ENCODE measurements at places on chromosomes 16 and 17.

- peak; percentile 90 for DNase-seq
Measured at GRCh38 chr17:78329263-78330059, 30.4 kb downstream of the SOCS3 start.

DNA sequence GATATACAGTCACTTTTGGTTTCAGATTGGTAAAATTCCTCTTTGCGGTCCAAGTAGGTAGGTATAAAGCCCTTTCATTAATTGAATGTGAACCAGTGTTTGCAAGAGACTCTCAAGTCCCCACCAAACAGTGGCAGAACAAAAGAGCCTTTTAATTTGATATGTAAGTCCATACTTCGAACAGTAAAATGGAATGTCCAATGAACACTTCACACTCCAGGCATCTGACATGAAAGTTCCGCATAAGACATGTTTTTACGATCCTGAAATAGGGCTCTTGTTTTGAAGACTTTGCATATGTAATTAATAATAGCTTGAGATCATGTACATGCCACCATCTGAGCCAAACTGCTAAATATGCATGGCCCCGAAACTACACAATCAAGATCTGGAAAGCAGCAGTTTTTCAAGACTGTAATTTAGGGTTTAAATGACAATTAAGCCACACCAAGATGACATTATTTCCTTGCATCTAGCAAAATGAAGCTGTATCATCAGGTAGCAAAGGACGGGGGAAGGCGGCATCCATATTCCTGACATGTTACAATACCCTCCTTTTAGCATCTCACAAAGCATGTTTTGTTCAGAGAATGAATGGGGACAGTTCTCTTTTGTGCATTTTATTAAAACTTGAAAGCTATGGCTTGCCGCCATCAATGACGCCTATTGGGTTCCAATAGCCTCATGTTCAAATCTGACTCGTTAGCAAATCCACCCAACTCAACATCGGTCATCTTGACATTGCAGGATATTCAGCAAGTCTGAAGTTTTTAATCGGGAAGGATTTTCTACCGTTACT is 39.4 kb downstream of the LITAF start:
- DNase-seq = no peak

DNA sequence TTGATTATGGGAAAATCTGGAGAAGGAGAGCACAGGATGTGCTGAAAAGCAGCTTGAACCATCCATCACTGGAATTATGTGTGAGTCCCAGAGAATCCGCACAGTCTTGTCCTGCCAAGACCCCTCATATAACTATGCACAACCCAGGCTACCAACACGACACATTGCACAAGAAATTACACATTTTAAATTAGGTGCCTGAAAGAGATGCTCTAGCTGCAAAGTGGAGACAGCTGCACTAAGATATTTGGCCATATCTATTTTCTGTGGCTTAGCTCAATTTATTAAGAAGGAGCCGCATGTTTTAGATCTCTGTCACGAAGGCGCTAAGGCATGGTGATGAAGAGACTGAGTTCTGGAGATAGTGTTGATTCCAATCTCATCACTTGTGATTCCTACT is 1308.4 kb downstream of the CDH8 start:
- DNase-seq = no peak

DNA sequence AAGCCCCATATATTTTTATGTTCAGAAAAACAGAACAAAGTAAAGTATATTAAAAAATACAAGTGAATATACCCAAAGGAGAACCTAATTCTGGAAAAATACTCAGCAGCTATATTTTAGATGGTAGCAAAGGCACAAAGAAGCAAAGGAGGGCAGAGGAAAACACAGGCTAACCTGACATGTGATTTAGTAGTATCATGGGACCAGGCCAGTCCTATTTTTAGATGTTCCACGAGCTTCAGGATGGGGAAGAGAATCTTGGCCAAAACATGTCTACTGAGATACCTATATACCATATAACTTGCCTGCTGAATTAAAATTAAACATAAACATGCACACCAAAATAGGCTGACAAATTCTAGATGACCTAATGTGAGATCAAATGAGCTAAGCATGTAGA is 32.9 kb downstream of the SMYD4 start:
- no peak for DNase-seq

DNA sequence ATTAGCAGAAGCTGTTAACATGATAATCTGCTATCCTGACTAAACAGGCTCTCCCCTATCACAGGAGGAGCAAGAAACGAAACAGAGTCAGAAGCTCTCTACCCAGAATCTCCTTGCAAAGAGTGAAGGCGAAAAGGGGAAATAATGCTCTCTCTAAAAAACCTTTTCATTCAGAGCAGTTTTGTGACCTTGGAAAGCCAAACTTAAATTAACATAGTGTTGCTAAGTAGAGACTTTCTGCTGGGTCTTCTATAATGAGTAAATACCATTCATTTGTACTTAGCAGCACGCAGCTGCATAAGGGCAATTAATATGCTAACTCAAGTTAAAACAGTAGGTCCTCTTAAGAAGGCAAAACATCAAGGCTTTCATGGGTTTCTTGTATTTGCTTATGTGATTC is 101.7 kb upstream of the GPR139 start:
- no peak for DNase-seq

DNA sequence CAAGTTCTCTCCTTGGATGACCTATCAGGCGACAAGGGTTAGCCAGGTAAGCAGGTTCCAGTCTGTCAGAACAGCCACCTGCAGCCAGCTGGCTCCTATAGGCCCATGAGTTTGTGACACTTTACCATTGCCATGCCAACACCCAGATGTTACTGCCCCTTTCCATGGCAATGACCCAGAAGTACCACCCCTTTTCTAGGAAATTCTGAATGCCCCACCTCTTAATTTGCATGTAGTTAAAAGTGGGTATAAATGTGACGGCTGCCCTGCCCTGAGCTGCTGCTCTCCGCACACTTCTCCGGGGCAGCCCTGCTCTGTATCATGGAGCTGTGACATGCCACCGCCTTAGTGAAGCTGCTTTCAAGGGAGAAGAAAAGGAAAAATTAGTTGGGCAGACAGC is 10.0 kb upstream of the SECTM1 start:
- no peak for DNase-seq

Data from astrocyte of the spinal cord (primary cell).